ENCODE measurements at places on chromosomes 16 and 17.

- peak; percentile 49 for DNase-seq
These were observed 9.1 kb downstream of the TNFRSF13B start for GRCh38 chr17:16962804-16963203.

GRCh38 chr17:437545-437944 lies 84.9 kb upstream of the RPH3AL start:
- DNase-seq, result no peak

- no peak for DNase-seq
These were observed 12.2 kb downstream of the SLC26A11 start for GRCh38 chr17:80232438-80232837.

- no peak for DNase-seq
These were observed 182.5 kb downstream of the ZNF423 start for GRCh38 chr16:49673442-49673841.

DNA sequence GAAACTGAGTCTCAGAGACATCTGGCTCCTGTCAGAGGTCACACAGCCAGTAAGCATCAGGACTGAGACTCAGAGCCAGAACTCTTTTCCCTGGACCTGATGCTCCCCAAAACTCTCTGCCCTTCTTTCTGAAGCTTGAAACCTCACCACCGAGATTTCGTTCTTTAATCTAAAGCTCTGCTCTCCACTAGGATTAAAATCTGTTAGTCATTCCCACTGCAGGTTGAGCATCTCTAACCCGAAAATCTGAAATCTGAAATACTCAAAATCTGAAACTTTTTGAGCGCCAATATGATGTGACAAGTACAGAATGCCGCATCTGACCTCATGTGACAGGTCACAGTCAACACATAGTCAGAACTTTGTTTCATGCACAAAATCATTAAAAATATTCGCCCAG lies 2.2 kb downstream of the CDH16 start:
- DNase-seq, result no peak

DNA sequence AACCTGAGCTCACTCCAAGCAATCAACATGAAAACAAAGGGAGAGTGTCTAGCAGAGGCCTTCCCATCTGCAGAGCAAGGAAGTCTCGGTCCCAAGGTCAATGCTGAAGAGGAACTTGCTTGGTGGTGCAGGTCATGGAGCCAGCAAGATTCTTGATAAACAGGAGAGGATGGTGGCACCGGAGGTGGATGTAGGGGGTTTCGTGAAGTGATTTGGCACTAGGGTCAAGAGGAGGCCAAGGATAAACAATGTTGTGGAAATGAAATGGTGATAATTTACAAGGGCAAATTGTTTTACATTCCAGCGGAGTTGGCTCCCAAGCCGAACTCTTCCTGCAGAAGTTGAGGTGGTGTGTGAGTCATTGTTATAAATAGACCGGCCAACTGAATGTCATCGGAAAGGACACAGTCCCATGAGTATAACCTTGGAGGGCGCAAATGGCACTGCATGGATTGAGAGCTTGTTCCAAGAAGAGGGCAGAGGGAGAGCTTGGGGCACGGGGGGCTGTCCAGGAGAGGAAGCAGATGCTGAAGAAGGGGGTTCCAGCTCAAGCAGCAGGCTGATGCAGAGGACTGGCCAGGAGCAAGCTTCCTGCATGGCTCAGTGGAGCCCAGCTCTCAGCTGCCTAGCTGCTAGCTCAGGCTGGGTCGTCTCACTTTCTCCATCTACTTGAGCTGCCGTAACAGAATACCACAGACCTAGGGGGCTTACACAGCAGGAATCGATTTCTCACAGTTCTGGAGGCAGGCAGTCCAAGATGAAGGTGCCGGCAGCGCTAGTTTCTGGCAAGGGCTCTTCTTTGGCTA lies 136.6 kb downstream of the COPRS start:
- no peak for DNase-seq

DNA sequence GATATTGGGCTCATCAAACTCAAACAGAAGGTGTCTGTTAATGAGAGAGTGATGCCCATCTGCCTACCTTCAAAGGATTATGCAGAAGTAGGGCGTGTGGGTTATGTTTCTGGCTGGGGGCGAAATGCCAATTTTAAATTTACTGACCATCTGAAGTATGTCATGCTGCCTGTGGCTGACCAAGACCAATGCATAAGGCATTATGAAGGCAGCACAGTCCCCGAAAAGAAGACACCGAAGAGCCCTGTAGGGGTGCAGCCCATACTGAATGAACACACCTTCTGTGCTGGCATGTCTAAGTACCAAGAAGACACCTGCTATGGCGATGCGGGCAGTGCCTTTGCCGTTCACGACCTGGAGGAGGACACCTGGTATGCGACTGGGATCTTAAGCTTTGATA lies 2.6 kb upstream of the HPR start:
- DNase-seq, result no peak

DNA sequence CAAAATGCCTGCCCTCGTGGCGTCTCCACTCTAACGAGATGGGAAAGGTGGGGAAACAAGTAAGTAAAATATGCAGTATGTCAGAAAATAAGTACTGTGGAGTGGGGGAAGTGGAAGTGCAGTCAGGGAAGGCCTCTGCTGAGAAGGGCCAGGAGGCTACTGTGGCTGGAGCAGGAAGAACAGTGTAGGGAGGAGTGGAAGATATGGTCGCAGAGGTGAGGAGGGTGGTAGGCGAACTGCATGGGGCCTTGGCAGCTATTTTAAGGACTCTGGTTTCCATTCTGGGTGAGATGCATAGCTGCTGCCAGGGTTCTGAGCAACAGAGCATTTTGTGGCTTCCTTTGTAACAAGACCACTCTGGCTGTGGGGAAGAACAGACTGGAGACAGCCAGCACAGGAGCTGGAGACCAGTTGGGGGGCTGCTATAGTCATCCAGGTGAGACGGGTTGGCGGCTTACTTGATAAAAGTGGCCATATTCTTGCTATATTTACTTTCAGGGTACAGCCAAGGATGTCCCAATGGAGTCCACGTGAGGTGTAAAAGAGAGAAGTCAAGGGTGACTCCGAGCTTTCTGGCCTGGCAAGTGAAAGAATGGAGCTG lies 42.6 kb downstream of the CYTH1 start:
- peak; percentile 86 for DNase-seq

GRCh38 chr16:69859105-69859989 lies 91.8 kb upstream of the CLEC18A start:
- DNase-seq, result peak; percentile 52

DNA sequence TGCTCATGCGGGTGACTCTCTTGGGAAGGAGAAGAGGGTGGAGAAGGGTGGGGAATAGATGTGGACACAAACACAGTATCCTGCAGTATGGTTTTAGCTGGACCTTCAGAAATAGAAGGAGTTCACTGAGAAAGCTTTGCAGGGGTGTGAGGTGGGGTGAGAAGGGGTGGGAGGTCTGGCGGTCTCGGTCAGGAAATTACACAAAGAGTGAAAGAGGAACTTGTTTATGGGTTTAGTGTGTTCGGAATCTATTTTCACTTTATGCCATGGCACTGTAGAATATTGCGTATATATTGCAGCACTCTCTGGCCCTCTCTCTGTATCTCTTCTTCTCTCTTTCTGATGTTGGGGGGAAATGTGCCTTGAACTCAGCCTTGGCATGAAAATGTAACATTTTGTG lies 148.2 kb upstream of the GOT2 start:
- peak; percentile 58 for DNase-seq

GRCh38 chr16:8675183-8676159 lies 1.1 kb downstream of the ABAT start:
- no peak for DNase-seq

DNA sequence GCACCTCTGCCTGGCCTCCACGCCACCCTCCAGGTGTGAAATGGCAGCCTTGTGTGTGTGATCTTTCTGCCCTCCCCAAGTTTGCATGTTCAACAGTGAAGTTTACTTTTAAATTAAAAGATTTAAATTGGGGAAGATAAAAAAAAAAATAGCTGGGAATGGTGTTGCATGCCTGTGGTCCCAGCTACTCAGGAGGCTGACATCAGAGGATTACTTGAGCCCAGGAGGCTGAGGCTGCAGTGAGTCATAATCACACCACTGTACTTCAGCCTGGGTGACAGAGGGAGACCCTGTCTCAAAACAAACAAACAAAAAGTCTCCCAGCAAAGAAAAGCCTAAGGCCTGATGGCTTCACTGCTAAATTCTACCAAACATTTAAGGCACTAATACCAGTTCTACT lies 35.4 kb upstream of the RNF43 start:
- DNase-seq, result no peak

- DNase-seq, result peak; percentile 15
These were observed 177.5 kb upstream of the CDH8 start for GRCh38 chr16:62213763-62214162.

DNA sequence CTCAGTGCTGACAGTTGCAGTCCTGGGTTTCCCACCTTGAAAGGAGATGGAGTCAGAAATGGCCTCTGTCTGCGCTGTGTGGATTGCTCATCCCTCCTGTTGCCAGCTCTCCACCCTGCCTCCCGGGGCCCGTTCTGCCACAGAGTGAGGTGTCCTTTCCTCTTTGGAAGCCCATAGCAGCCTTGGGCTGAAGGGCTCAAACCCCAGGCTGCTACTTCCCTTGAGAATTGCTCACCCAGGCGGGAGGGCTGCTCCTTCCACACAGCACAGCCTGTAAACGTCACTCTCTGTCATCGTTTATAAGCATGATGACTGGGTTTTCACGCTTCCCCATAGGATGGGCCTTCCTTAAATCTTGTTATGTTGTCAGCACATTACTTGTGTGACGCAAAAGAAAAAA lies 62.7 kb downstream of the FOXK2 start:
- no peak for DNase-seq

DNA sequence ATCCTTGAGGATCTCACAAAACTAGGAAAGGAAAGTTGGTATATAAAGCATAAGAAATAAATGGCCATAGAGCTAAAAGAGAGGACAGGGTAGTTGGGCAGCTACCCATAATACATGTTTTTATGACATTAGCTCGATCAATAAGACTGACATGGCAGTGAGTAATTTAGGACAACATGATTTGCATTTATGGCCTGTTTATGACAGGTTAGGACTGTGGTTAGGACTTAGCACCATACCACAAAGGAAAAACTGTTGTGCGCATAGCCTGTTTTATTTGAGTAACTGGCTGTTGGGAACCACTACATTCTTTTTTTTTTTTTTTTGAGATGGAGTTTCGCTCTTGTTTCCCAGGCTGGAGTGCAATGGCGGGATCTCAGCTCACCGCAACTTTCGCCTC lies 18.0 kb upstream of the TRIM37 start:
- peak; percentile 79 for DNase-seq

- no peak for DNase-seq
These were observed 96.4 kb downstream of the MSI2 start for GRCh38 chr17:57352665-57353175.

DNA sequence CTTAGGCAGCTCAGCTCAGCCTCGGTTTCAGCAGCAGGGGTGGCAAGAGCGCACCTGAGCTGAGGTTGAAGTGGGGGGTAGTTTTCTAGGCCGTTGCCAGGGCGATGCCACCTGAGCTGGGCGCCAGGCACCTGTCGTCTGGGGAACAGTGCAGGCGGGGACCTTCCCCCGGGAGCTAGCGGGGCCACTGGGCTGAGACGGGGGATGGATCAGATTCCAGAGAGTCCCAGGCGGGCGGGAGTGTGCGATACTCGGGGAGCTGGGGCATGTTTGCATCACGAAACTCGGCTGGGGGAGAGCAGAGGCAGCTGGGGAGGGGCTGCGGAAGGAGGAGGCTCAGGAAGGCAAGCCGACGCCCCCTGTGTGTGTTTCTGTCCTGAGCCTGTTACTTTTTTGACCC lies 477 bp upstream of the CLDN9 start:
- no peak for DNase-seq

DNA sequence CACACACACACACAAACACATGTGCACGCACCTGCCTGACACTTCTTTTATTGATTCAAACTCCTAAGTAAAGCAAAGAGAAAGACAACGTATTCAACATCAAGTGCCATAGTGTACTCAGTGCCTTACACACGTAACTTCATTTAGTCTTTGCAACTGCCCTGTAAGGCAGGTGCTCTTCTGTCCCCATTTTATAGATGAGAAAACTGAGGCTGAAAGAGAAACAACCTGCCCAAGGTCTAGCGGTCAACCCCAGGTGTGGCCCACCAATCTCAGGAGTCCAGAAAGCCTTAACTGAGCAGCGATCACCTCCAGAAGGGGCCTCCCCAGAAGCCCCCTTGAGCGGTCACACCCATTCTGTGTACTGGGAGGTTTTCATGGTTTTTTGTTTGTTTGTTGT lies 10.3 kb upstream of the GSG1L start:
- no peak for DNase-seq

DNA sequence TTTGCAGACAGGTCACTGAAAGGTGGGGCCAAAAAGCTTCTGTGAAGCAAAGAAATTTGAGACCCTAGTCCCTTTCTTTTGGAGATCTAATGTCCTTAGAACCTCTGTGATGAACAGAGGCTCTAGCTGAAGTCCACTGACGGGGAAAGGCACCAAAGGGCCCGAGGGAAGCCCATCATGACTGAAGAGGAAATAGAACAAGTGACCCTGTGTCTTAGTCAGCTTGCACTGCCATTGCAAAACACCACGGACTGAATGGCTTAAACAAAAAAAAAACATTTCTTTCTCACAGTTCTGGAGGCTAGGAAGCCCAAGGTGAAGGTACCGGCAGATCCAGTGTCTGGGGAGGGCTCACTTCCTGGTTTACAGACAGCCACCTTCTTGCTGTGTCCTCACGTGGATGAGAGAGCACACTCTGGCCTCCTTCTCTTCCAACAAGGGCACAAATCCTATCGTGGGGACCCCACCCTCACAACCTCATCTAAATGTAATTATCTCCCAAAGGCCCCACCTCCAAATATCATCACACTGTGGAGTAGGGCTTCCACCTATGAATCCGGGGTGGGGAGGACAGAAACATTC lies 24.3 kb upstream of the ASGR2 start:
- DNase-seq, result no peak

- DNase-seq, result no peak
These were observed 1.4 kb downstream of the ZG16 start for GRCh38 chr16:29779474-29779873.

DNA sequence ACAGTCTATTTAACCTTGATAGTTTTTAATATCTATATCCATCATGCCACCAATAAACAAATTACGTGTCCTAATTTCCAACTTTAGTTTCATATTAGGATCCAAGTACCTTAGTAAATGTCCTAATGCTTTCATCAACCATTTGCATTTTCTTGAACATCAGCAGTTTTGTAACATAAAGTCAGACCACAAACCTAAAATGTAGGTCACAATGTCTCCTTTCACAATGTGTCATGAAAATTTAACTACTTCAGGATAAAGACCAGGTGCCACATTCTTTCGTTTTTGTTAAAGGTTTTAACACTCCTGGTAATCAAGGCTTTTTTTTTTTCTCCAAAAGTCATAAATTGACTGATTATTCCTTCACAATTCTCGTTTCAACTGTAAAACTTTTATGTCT lies 310.7 kb upstream of the PMFBP1 start:
- DNase-seq, result peak; percentile 55

- DNase-seq, result peak; percentile 56
These were observed 37.9 kb downstream of the IRF8 start for GRCh38 chr16:85936816-85937215.
